NCI-H2081 treated with DMSO at 0.1 percent for 48 hours (cell line): ENCODE measurements at places on chromosomes 5 and 9.
A peak's percentile ranks its signal among the peaks of the same experiment; 100 is the strongest.

DNA sequence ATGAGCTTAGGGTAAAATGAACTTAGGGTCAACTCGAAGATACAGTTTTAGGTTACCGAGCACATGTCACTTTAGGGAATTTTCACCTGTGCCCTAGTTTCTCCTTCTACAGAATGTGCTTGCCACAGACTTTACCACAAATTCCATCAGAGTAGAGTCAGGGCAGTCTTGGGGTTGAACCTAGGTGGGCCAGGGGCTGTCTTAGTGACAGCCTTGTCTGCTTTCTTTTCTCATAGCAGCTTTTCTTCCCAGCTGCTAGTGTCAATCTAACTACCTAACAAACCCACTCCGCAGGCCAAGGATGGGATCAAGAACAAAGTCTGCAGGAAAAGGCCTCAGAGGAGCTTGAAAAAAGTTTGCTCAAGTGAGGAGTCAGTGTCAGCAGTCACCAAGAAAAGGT is 458.1 kb upstream of the CDH18 start:
- DNase-seq, result no peak

DNA sequence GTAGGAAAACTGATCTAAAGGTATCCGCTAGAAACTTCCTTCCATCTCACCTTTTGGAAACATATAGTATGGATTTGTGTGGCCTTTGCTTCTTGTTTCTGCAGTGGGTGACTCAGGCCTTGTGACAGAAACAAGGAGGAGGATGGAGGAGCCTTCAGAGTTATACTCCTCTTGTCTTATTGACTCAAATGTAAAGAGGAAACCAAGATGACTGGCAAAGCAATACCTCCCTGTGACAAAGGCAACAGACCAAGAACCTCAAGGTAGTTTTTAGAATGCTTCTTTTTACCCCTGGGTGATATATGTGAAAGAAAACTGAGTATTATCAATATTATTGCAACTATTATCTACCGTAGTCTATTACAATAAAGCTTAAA is 123.3 kb upstream of the SLIT3 start:
- no peak for DNase-seq

GRCh38 chr5:133297293-133297692 is 245.5 kb downstream of the HSPA4 start:
- DNase-seq, result no peak

DNA sequence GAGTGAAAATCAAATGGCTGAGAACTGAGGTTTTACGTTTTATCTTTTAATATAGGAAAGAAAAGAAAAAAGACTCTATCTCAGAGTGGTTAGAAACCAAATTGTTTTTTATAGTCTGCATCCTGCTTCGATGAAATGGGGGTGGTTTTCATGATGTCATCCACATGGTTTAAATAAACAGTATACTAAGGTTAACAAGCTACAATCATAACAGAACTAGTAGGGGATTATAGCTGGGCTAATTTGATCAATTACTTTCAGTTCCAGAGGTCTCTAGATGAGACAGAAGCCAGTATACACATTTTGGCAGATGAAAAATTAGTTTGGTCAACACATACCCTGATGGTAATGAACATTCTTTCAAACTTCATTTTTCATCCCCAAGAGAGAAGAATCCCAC is 106.3 kb upstream of the SNX2 start:
- DNase-seq, result no peak

DNA sequence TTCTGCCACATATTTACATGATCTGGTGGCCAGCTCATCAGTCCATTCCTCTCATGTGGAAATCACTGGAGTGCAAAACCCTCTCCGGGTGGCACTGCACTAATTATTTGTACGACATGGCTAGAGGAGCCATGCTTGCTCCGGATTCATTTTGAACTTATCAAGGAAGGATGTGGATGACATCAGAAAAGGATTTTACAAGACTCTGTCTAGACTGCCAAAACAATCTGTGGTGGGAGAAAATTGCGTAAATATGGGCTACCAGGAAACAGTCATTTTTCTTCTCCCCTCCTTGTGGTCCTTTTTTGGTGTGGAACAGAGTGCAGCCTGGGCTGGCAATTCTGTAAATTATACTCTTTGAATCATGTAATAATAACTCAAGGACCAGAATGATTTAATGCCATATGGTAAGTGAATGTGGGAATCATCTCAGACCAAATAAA is 123.4 kb upstream of the IFNE start:
- DNase-seq, result no peak

- no peak for DNase-seq
These were observed 28.8 kb upstream of the NCS1 start for GRCh38 chr9:130143279-130143893.

- no peak for DNase-seq
These were observed 551.6 kb downstream of the PRDM9 start for GRCh38 chr5:24059006-24059405.

DNA sequence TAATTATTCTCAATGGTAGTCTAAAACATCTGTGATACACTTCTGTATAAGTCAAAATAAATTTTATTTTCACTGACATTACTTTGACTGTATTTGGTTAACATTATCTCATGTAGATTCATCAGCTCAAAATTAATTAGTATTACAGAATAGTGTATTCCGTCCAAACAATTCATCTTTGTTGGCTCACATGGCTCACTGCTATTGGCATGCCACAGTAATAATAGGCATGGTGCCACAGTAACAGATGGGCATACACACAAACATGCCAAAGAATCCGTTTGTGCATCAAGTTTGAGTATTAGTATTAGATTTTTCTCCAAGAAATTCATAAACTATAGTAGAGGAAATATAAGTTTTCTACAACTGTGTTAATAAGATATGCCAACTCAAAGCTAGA is 14.2 kb downstream of the AP3B1 start:
- DNase-seq, result no peak

DNA sequence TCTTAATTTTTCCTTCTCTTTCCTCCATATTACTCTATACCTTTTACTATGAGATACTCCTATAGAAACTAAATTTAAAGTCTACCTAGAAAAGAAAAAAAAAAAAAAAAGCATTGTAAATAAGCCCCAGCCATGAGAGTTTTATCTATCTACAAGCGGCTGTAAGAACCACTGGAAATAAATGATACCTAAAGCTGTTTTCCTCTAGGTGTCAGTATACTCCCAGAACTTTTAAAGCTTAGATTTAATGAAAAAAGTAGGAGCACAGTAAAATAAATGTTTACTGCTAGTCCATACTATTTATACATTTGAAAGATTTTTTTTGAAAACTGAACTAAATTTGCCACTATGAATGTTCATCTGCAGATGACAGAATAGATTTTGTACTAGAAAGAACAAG is 26.2 kb downstream of the TYRP1 start:
- peak; percentile 28 for DNase-seq

DNA sequence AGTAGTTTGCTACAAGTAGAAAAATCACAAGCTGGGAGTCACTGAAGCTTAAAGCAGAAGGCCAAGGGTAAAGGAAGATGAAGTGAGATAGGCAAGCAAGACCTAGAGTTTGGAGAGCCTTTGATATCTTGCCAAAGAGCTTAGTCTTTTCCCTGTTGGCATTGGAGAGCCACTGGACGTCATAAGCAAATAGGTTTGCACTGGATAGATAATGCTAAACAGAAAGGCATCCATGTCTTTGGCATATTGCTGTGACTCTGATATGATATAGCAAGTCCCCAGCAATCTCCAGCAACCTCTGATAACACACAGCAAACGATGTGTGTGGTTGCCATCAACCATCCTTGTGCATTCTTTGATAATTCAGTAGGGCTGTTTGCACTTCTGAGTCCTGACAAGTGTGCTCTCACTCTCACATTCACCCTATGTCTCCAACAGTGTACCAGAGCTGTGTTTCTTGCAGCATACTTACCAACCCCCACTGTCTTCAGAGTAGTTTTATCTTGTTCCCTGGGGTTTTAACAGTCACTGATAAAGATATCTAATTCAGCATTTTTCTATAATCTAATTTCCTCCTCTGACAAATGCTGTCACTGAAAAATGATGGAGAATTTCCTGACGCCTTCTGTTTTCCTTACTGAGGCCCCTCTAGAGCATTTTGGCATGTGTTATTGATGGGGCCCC is 16.9 kb upstream of the FREM1 start:
- DNase-seq, result no peak

- DNase-seq, result no peak
These were observed 794.9 kb upstream of the ARRDC3 start for GRCh38 chr5:92177926-92178487.

- DNase-seq, result no peak
These were observed 126.0 kb downstream of the STK32A start for GRCh38 chr5:147360816-147361215.

GRCh38 chr9:117046666-117047327 is 359.7 kb downstream of the TRIM32 start:
- DNase-seq, result no peak

GRCh38 chr9:38016375-38017135 is 52.5 kb downstream of the SHB start:
- no peak for DNase-seq

- peak; percentile 7 for DNase-seq
These were observed 11.0 kb downstream of the SPINK14 start for GRCh38 chr5:148179234-148179824.

DNA sequence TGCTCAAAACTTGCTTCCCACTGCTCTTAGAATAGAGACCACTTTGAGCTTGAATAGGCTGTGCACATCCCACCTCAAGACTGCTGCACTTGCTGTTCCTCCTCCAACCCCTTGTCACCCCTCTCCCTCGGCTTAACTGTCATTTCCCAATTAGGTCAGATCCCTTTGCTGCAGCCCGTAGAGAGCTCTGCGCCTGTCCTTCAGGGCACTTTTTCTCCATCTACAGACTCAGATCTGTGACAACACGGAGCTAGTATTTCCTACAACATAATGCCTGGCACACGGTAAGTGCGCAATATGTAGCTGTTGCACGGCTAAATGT is 485 bp upstream of the HABP4 start:
- no peak for DNase-seq

DNA sequence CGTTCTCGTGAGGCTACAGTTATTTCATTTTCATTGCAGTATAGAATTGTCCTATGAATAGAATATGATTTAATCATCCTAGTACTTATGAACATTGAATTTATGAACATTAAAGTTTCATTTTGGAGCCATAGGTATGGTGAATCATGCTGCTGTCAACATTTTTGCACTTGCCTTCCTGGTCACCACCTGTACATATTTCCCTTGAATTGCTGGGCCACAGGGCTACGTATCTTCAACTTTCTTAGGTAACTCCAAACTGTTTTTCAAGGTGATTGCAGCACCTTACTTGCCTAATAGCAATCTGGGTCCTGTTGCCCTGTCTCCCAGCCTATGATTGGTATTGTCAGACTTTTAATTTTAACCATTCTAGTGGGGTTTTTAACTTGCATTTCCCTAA is 6.5 kb upstream of the RNF145 start:
- no peak for DNase-seq

GRCh38 chr5:9534881-9535517 is 10.9 kb downstream of the SEMA5A start:
- DNase-seq, result no peak

- no peak for DNase-seq
These were observed 18.3 kb upstream of the IL9 start for GRCh38 chr5:135913713-135914626.

DNA sequence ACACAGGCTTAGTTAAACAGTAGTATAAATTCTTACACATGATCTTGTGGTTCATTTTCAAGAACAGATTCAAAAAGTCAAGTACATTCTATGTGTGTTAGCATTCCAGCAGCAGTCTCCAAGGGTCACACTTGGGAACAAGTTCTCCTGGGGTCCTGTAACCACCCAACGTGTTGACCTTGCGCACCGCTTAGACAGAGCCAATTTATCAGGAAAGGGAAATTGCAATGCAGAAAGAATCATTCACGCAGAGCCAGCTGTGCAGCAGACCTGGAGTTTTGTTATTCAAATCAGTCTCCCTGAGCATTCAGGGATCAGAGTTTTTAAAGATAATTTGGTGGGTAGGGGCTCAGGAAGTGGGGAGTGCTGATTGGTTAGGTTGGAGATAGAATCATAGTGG is 8.5 kb upstream of the RXFP3 start:
- DNase-seq, result no peak

DNA sequence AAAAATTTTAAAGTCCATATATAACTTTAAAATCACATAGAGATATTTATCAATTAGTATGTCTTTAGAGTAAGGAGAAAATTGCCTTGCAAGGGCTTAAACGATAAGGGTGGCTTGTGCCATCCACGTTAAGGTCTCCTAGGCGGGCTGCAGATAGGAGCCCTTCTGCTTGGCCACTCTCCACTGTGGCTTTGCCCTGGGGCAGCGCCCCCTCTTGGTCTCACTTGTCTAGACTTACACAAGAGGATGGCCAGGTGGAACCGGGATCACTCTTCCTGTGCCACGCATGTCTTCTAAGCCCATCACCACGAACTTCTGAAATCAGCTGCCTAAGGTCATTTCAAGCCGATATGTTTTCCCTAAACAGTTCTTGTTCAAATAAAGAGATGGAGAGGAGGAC is 2.9 kb downstream of the FPGS start:
- DNase-seq, result no peak

DNA sequence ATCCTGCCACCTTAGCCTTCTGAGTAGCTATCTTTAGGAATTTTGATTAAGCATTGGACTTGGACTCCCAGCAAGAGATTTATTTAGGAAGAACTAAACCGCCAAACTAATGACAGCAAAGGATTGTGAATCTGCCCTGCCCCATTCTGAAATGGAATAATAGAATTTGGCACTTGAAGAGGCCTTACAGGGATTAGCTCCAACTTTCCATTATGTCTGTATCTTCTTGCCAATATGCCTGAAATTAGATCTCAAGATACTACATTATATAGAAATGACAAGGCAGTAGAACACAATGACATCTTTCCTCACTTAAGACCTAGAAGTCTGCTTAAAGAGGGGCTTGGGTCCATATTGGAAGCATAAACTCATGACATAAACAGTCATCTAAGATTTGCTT is 77.0 kb upstream of the DPYSL3 start:
- DNase-seq, result no peak

DNA sequence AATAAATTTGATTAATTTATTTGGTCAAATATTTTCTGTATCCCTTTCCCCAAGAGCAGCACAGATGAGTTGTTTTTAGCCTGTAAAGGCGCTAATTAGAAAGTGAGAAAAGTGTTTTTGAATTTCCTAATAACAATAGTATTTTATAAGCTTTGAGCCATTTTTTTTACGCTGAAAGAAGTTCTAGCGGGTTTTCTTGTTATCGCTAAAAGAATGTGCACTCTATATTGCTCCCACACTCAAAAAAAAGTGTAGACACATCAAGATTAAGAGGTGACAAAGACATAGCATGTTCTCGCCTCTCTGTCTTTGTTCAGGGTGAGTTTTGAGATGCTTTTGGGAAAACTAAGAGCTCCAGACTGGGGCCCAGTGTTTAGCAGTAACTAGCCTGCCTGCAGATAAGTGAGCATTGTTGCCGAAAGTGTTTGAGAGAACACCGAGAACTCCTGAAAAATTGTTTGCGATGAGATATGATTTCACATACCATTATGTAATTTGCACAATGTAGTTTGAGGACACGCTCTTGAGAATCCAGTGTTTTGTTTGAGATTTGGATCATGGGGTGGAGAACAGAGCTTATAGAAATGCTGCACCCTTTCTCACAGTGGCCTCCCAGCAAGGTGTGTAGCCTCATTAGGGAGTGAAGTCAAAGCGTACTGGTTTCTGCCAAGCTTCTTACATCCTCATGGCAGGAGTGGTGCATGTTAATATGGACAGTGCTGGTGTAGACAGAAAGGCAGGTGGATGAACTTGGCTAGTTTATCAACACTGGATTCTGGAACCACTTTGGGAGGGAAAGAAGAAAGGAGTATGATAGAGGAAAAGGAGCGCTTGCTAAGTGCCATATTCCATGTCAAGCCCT is 1.5 kb downstream of the F2R start:
- no peak for DNase-seq

- no peak for DNase-seq
These were observed 21.0 kb upstream of the SMIM32 start for GRCh38 chr5:136213919-136214493.
